Thoracic aorta endothelial cell (primary cell): ENCODE measurements at places on chromosomes 11 and 22. TPM values are rescaled to one million over a fixed set of nuclear protein-coding genes. Genes with fewer than 3 reads are reported as not detected.

The ACTN3 gene
- under 0.01 TPM in 1 of 2 replicates, not detected in the other for total RNA-seq

The GPR83 gene
- total RNA-seq, result not detected in 2 replicates

The TRIM6 gene
- total RNA-seq, result 0.66 and 2.6 TPM in 2 replicates

The BTG4 gene
- total RNA-seq, result not detected in 2 replicates

The KCNE3 gene
- total RNA-seq, result 0.53 and 0.72 TPM in 2 replicates

The GRM5 gene
- total RNA-seq, result 0.13 and 0.22 TPM in 2 replicates

The KIRREL3 gene
- not detected in 2 replicates for total RNA-seq

The MS4A12 gene
- total RNA-seq, result not detected in 2 replicates

The OR5T1 gene
- total RNA-seq, result not detected in 2 replicates

The PGA5 gene
- not detected in 2 replicates for total RNA-seq

The MAP6 gene
- total RNA-seq, result 0.27 and 0.36 TPM in 2 replicates

The MEN1 gene
- total RNA-seq, result 20.7 and 31.1 TPM in 2 replicates

The MS4A8 gene
- total RNA-seq, result not detected in 2 replicates

The KRTAP5-8 gene
- total RNA-seq, result not detected in 2 replicates

The ACRV1 gene
- not detected in 2 replicates for total RNA-seq

The ARFGAP3 gene
- 50.3 and 61.2 TPM in 2 replicates for total RNA-seq

The VPS11 gene
- 23.1 and 25.0 TPM in 2 replicates for total RNA-seq

The MYBPC3 gene
- total RNA-seq, result not detected in 2 replicates

The CEP164 gene
- total RNA-seq, result 33.5 and 41.9 TPM in 2 replicates

The DDX25 gene
- not detected in 2 replicates for total RNA-seq

The C11orf97 gene
- not detected in 2 replicates for total RNA-seq

The FXYD6 gene
- total RNA-seq, result 0.53 and 2.6 TPM in 2 replicates

The C22orf15 gene
- 0.13 and 0.36 TPM in 2 replicates for total RNA-seq

The NCF4 gene
- total RNA-seq, result not detected in 2 replicates

The ZNF215 gene
- total RNA-seq, result 5.9 and 6.0 TPM in 2 replicates

The KLHL35 gene
- 1.0 and 2.1 TPM in 2 replicates for total RNA-seq

The OR5A1 gene
- not detected in 2 replicates for total RNA-seq

The ZNRF3 gene
- total RNA-seq, result 4.9 and 6.3 TPM in 2 replicates

The THY1 gene
- total RNA-seq, result 0.65 and 0.80 TPM in 2 replicates

The TMEM134 gene
- total RNA-seq, result 19.4 and 20.2 TPM in 2 replicates

The KDM4E gene
- not detected in 2 replicates for total RNA-seq

The KLHDC7B gene
- not detected in 2 replicates for total RNA-seq

The PRODH gene
- 0.07 TPM in 1 of 2 replicates, not detected in the other for total RNA-seq

The NDUFA6 gene
- total RNA-seq, result 39.6 and 70.7 TPM in 2 replicates

The OR5P2 gene
- not detected in 2 replicates for total RNA-seq

The CTSC gene
- 190 and 219 TPM in 2 replicates for total RNA-seq

The SSTR3 gene
- not detected in 2 replicates for total RNA-seq

The DRD2 gene
- total RNA-seq, result not detected in 2 replicates

The MRGPRX4 gene
- not detected in 2 replicates for total RNA-seq

The ANO5 gene
- total RNA-seq, result 2.8 and 8.4 TPM in 2 replicates

The ALDH3B1 gene
- 0.13 and 0.22 TPM in 2 replicates for total RNA-seq

The ABCG4 gene
- total RNA-seq, result 0.13 and 0.57 TPM in 2 replicates

The CNIH2 gene
- total RNA-seq, result 0.13 and 0.14 TPM in 2 replicates

The FAM111B gene
- 29.9 and 40.4 TPM in 2 replicates for total RNA-seq

The CABP4 gene
- total RNA-seq, result 0.65 and 1.1 TPM in 2 replicates

The SCUBE2 gene
- 0.50 and 0.80 TPM in 2 replicates for total RNA-seq

The NRIP3 gene
- 16.9 and 20.0 TPM in 2 replicates for total RNA-seq

The TYR gene
- total RNA-seq, result not detected in 2 replicates

The BDNF gene
- total RNA-seq, result 0.72 and 0.93 TPM in 2 replicates

The C22orf42 gene
- total RNA-seq, result not detected in 2 replicates
